Fibroblast of the aortic adventitia (primary cell): ENCODE measurements at places on chromosomes 5 and 9.

DNA sequence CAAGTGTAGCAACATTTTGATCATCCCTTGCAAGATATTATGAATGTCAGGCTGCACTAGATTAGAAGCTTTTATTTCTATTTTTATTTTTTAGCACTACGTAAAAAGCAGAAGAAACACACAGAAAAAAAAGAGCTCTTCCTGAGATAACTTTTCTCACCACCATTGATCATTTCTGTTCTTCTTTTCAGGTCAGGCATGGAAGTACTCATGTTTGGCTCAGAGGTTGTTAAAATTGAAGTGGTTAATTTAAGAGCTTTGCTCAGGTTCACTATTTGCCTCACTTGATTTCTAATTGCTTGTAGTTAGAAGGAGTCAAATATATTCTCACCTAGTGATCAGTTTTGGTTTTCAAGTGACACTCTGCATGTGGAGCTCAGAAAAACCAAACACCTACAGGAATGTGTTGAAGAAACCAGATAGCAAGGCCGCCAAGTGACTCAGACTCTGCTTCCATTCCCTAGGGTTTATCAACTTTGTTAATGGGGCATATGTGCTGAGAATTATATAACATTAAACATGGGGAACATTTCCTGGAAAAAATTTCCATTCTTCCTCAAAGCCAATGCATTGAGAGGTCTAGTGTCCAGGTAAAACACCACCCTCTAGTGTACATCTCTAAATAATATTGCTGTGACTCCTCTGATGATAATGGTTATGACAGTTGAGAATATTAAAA is 679.8 kb downstream of the CETN3 start:
- DNase-seq, result peak; percentile 38

DNA sequence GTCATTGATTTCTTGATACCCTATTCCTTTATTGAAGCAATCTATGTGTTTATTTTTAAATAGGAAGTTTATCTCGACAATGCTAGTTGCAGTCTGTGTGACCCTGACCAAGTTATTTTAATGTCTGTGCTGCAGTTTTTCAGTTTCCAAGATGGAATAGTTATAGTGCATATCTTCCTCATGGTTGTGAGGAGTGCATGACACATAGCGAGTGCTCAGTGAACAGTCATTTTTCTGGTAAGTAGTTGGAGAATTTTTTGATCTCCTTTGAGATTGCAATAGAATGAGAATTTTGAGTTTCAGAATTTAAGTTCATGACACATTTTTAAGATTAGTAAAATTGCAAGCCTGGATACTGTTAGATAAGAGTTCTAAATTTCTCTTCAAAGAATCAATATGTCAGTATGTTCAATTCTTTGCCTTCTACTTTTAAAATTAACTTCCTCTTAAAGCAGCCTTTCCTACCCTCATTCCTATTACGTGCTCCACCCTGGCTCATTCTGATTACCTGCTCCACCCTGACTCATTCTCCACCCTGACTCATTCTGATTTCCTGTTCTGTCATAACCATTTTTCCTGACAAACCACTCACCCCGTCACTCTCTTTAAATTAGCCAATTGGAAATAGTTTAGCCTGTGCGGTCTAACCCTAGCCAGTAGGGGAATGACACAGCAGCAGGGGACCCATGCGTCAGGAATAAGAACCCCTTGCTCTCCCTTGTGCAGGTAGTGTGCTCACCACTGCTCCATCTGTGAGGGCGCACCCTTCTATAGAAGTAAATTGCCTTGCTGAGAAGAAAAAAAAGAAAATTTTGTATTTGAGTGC is 30.7 kb downstream of the SPIN1 start:
- DNase-seq, result peak; percentile 31

- no peak for DNase-seq
Measured at GRCh38 chr9:107816561-107817021, 327.0 kb upstream of the KLF4 start.

- no peak for DNase-seq
Measured at GRCh38 chr9:93730648-93731047, 154.3 kb downstream of the PHF2 start.
